WTC11 (cell line): ENCODE measurements at places on chromosomes 1 and 21. TPM values are rescaled to one million over a fixed set of nuclear protein-coding genes. Genes with fewer than 3 reads are reported as not detected.

The CAPN9 gene
- total RNA-seq: 0.16 TPM in 1 of 3 replicates, not detected in the others

The NTNG1 gene
- 0.98 to 2.3 TPM (median 1.2 TPM) in 3 replicates for total RNA-seq

The KRTAP21-2 gene
- not detected in 3 replicates for total RNA-seq

The DRAXIN gene
- 12.0 to 13.4 TPM (median 13.3 TPM) in 3 replicates for total RNA-seq

The OLFM3 gene
- 0.25 to 0.37 TPM (median 0.32 TPM) in 3 replicates for total RNA-seq

The TMEM82 gene
- 0.48 to 1.4 TPM (median 0.94 TPM) in 3 replicates for total RNA-seq

The TPRG1L gene
- total RNA-seq: 20.9 to 22.3 TPM (median 20.9 TPM) in 3 replicates

The RXRG gene
- total RNA-seq: not detected in 3 replicates

The MRPL39 gene
- 34.7 to 39.2 TPM (median 37.2 TPM) in 3 replicates for total RNA-seq

The TRIM46 gene
- total RNA-seq: 20.3 to 22.1 TPM (median 21.4 TPM) in 3 replicates

The DENND2C gene
- 2.6 to 2.9 TPM (median 2.8 TPM) in 3 replicates for total RNA-seq

The PPIAL4G gene
- not detected in 3 replicates for total RNA-seq

The ATP5PB gene
- total RNA-seq: 243 to 284 TPM (median 253 TPM) in 3 replicates

The PRAMEF2 gene
- not detected in 3 replicates for total RNA-seq
